ENCODE measurements at places on chromosomes 3 and 15. TPM values are rescaled to one million over a fixed set of nuclear protein-coding genes. Genes with fewer than 3 reads are reported as not detected.

- no peak for DNase-seq
Observed at GRCh38 chr3:9550999-9551398, 2.6 kb downstream of the LHFPL4 start.

DNA sequence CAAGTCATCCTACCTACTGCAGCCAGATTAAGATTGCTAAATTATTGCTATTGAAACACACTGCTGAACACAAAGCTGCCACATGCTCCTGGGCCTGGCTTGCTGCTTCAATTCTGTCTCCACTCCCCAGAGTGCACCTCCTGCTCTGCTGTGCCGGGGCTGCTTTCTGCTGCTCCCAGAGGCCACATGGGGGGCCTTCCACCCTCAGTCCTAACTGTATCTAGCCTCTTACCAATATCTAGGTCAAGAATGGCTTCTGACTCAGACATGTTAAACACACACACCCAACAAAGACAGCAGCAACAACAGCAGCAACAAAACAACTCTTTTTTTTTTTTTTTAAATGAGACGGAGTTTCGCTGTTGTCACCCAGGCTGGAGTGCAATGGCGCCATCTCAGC is 33.0 kb downstream of the MYZAP start:
- DNase-seq, result no peak

DNA sequence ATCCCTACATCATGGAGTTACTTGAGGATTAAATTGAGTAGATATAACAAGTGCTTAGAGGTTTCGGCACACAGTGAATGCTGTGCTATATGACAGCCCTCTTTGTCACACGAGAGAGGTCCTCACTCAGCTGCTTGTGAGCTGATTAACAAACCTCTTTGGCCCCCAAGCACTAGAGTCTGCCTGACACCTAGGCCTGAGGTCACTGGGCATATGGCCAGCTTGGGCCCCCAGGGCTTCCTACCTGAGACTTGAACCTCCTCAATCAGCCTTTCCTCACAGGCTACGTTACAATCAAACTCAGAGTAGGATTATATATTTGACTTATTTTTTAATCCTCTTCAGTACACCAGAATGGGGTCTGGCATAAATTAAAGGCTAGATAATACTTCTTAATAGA is 88.8 kb downstream of the WDR72 start:
- no peak for DNase-seq

Gene KCNMB3
- 12.1 TPM for polyA plus RNA-seq

Gene GPR87
- polyA plus RNA-seq, result not detected
